Globus pallidus (tissue), 1 donor: ENCODE measurements at places on chromosomes 6 and 20.
A peak's percentile ranks its signal among the peaks of the same experiment; 100 is the strongest.

DNA sequence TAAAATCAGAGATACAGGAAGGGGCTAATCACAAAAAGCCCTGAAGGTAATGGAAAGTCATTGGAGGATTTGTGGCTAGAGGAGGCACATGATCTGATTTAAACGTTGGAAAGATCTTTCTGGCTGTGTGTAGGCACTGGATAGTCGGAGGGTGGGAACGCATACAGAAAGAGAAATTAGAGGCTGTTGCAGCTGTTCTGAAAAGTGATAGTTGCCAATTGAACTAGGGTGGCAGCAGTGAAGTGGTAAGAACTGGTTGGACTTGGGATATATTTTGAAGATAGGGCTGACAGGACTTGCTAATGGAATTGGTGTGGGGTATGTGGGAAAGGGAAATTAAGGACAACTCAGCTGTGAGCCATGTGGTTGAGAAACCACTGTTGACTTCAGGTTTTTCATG is 223.6 kb downstream of the OGFRL1 start:
- DNase-seq = no peak

- DNase-seq = no peak
Measured at GRCh38 chr6:159594750-159595117, 98.3 kb downstream of the SOD2 start.

GRCh38 chr20:46630306-46630705 is 21.0 kb downstream of the SLC13A3 start:
- DNase-seq = no peak

- no peak for DNase-seq
Measured at GRCh38 chr6:139313784-139314545, 22.2 kb upstream of the TXLNB start.

GRCh38 chr6:5459346-5459745 is 198.0 kb downstream of the FARS2 start:
- DNase-seq = no peak

DNA sequence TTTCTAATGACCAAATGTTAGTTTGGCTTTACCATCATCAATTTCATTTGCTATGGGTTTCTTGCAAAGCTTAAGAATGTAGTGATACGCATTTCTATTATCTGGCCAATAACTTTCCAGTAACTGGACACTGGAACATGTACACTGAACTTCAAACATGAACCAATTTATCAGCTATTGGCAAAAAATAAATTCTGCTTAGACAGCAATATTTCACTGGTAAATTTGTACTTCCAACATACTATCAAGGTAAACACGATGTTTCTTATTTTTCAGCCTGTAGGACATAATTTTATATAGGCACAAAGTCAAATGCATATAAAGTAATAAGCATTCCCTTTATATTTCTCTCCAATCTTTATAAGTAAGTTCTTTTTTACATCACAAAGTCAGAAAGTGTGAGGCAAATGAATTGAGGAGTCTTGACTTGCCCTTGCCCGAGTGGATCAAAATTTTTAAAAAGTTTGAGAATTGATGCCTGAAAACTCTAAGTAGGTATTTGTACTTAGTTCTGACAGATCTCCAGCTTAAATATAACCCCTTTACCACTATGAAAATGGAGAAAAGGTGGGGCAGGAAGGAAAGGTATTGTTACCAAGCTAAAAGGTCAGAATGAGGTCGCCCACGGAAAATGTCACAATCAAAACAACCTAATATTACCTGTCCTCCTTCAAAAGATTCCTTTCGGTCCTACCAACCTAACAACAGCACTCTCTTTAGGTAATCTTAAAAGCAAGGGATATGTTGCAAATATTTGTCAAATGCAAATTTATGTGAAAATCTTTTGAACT is 41.3 kb downstream of the STK38 start:
- DNase-seq = no peak

DNA sequence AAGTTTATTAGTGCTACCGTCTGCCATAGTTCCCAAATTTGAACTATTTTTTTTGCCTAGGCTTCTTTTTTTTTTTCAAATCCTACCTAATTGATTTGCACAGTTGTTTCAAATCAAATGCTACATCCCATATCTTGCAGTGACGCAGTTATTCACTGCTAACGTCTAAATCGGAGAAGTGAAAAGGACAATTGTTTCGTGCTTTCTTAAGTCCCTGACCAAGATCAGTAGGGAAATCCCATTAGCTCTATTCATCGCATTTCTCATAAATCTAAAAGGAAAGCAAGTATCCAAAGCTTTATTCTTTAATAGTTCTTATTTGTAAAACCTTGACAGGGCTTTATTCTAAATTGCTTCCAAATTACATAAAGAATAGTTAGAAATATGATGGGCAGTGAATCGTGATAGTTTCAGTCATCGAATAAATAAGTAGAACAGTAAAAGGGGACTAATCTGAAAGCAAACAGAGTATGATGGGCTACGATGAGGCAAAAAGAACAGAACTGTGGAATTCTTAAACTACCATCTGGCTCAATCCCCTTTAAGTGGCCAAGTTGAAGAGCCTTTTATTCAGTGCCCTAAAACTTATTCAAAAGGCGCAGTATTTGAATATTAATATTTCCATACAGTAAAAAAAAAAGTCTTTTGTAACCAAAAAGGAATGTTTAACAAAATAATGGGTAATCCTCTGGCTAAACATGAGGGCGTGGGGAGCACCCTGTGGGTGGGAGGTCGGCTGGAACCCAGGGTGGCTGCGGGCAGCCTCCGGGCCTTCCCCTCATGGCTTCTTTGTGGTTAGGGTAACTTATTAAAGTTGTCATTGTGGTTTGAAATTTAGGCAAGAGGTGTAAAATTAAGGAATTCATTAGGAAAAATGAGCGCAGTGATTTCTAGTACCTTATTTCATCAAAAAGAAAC is 3.0 kb upstream of the ARID1B start:
- DNase-seq = no peak

DNA sequence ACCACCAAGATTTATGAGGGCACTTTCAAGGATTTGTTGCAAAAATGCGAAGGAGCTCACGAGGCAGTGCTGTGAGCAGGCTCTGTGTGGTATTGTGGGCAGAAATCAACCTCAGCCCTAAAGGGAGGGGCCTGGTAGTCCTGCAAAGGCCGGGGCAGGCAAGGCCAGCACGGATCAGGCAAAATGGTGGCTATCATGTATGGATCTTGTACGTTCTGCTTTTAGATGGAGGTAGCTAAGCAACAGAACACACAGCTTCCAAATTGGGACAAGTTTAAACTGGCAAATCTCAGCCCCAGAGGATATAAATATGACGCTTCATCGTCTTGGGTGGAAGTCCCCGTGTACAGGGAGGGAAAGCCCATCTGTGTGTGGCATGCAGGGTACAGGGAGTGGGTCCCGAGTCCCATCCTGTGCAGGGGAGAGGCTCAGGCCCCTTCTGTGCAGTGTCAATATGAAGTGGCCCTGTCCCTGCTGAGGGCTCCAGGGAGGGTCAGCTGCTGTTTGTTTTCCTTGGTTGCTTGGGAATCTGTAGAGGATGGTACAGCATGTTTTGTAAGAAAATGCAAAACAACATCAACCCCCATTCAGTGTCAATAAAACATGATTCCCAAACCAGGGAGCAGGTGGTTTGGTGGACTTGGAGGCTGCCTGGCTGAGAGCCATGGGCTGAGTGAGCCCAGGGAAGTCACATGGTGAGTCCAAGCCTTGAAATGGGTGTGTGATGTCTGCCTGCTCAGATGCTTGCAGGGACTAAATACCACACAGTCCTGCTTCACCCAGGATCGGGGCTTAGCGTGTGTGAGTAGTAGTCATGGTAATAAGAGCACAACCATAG is 113.0 kb downstream of the SYCP2 start:
- peak; percentile 77 for DNase-seq
